ENCODE measurements at places on chromosomes 16 and 17.

- DNase-seq: no peak
These were observed 57.0 kb upstream of the TNRC6C start for GRCh38 chr17:77901481-77901880.

DNA sequence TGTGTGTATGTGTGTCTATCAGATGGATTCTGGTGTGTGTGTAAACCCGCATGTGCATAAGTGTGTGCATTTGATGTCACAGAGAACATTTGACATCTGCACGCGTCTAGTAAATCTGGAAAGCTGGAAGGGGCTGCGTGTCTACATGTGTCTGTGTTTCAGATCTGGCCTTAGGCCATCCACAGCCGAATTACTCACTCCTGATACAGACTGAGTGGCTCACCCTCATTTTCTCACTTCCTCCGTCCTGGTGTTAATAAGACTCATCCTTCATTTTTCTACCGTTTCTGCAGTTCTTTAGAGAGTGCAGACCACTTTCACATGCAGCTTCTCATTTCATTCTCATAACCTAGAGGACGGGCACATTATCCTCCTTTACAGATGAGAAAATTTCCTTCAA, 491.6 kb downstream of the CDH13 start:
- DNase-seq: no peak

GRCh38 chr16:88971371-88972097, 5.5 kb downstream of the CBFA2T3 start:
- peak; percentile 30 for DNase-seq

GRCh38 chr17:81119223-81120148, 45.8 kb upstream of the PVALEF start:
- DNase-seq: peak; percentile 91

Measured in CD4-positive, alpha-beta T cell treated with Interleukin-10 for 1 hour (primary cell).